ENCODE measurements at places on chromosomes 7 and 10.

GRCh38 chr7:102823390-102824119 is 74.8 kb downstream of the FAM185A start:
- DNase-seq: no peak

GRCh38 chr7:139695588-139695987 is 82.2 kb downstream of the HIPK2 start:
- no peak for DNase-seq

DNA sequence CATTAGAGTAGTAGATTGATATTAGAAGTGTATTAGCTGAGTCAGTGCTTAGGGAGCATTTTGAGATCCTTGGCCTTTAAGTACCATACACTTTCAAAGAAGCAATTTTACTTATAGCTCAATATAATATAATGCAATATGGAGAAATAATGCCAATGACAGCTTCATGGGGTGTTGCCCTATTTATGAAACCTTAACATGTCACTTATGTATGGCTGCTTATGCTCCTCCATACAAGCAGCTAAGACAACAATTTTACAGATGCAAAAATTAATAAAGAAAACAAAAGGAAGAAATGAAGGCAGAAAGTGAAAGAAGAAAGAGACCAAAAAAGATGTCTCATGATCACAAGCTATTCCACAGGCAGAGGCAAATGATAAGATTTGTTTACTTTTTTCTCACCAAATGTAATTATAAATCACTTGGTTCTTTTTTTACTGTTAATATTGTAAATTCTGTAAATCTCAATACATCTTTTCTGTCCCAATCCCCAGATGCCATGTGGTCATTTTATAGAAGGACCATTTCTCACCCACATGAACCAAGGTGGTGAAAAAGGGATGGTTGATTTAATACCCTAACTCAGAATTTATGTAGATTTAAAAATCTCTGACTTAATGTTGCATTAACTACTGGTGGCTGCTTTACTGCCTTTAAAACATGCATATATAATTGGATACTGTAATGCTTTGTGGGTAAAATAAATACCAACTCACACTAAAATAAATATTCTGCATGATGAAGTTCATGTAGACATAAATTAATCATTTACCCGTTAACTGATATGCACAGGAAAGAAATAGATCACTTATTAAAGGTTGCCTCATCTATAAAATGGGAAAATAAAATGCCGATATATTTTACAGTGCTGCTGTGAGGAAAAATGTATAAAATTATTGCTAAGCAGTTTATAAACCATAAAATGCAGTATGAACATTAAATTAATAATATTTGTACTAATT is 33.5 kb upstream of the RHOBTB1 start:
- no peak for DNase-seq

GRCh38 chr7:95357623-95358022 is 33.3 kb upstream of the PON1 start:
- DNase-seq: no peak

DNA sequence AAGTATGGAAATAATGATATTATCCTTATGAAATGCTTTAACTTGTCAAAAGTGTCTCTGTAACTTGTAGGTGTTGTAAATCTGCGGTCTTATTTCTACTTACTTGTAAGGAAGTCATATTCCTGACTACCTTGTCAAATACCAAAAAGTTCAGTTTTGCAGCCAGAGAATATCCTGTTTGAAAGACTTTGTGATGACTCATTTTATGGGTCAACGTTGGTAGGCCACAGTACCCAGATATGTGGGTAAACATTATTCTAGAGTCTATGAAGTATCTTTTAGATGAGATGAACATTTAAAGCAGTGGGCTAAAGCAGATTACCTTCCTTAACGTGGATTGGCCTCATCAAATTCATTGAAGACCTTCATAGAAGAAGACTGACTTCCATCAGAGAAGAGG is 195.3 kb downstream of the PPP1R9A start:
- no peak for DNase-seq
